ENCODE measurements at places on chromosomes 2 and 18.
A peak's percentile ranks its signal among the peaks of the same experiment; 100 is the strongest.

DNA sequence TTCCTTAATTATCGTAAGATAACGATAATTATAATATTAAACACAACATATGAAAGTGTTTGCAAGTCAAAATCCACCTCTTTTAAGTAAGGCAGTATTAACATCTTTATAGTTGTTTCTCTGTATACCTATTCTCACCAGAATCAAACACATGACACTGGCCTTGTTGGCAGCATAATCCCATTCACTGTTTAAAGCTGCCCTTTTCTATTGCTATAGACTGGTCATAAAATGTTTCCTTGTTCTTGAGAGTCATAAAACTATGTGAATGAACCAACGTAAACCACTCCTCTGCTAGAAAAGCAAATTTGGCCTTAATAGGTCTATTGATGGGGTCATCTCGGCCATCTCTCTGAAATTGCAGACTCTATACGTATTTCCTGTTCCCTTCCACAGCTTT lies 293.1 kb downstream of the SLC8A1 start:
- DNase-seq = no peak

DNA sequence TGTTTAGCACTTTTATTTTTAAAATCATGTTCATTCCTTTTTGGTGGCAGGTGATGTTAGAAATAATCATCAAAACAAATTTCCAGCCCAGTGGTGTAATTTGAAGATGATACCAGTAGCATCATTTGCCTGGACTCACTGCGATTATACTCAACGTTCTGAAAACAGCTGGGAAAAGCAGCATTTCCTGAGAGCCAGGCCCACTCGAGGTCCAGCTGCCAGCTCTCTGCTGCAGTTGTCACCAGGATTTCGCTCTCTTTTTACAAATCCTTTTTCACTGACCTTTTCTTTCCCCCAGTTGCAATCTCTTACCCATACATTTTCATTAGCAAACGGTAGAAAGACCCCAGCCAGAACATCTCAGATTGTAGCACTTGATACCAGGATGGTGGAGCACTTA lies 110.6 kb upstream of the LYPD1 start:
- no peak for DNase-seq

DNA sequence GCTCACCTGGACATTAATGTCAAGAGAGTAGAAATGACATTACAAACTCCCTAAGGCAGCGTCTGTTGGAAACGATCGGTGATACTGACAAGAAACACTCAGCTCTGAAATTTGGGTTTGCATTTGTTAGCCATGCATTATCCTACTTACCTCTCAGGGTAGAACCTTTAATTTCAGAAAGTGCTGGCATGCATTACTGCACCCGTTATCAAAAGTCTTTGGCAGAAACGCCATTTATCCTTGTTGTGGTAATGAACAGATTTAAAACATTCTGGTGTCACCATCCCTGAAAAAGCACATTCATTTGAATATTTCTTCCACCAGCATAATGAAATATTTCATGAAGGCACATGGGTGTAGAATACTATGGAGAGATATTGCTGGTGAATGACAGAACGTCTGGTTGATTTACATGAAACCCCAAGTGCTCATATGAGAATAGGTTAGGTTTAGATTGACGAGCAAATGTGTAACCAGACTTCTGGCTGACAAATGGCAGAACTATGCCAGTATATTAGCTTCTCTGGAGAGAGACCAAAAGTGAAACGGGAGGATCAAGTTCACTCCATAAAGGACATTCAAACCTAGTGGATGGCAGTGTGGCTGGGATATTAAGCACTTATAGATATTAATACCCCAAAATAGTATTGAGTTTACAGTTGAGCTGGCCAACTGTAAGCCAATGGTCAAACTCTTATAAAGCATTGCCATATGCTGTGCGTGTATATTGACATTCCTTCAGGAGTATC lies 53.5 kb upstream of the ITGB6 start:
- DNase-seq = no peak

- no peak for DNase-seq
Observed at GRCh38 chr18:55732227-55733106, 144.5 kb upstream of the TCF4 start.

- no peak for DNase-seq
Observed at GRCh38 chr18:59867337-59868104, 32.3 kb upstream of the PMAIP1 start.

DNA sequence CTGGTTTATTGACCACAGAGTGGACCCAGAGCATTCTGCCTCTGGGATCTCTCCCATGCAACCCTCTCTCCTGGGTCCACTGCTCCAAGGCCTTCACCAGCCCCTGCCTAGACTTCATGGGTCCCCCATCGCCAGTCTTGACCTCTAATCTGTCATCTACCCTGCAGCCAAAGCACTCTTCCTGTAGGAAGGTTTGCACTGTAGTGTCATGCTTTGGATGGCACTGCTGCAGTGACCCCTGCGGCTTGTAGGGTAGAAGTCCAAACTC lies 41.7 kb downstream of the MYO7B start:
- no peak for DNase-seq

GRCh38 chr2:216222650-216223352 lies 113.7 kb downstream of the XRCC5 start:
- peak; percentile 44 for DNase-seq

DNA sequence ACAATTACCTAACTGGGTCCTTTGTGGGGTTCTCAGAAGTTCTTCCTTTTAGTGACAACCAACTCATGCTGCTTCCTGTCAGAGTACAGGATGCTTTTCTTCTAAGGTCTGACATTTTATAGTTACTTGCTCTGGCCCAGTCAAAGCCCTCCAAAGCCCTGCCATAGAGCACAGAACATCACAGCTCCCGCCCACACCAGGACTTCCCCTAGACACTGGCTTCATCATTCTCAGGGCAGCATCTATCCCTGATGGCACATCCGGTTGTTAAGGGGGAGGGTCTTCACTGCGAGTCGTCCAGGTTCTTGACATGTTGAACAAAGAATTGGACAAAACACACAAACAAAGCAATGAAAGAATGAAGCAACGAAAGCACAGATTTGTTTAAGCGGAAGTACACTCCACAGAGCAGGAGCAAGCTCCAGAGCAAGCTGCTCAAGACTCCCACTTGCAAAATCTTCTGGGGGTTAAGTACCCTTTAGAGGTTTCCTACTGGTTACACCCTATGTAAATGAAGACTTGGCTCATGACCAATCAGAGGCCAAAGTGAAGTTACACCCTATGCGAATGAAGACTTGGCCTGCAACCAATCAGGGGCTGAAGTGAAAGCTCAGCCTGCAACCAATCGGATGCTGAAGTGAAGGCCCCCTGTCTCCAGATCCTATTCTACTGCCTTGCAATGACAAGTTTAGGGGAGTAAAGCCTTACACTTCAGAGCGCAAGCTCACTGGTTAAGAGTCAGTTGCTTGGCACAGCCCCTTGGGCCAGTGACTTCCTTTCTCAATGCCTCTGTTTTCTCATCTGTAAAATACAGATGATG lies 79.0 kb downstream of the HDAC4 start:
- DNase-seq = no peak

- peak; percentile 72 for DNase-seq
Observed at GRCh38 chr2:230794497-230794896, 70.2 kb upstream of the ITM2C start.

DNA sequence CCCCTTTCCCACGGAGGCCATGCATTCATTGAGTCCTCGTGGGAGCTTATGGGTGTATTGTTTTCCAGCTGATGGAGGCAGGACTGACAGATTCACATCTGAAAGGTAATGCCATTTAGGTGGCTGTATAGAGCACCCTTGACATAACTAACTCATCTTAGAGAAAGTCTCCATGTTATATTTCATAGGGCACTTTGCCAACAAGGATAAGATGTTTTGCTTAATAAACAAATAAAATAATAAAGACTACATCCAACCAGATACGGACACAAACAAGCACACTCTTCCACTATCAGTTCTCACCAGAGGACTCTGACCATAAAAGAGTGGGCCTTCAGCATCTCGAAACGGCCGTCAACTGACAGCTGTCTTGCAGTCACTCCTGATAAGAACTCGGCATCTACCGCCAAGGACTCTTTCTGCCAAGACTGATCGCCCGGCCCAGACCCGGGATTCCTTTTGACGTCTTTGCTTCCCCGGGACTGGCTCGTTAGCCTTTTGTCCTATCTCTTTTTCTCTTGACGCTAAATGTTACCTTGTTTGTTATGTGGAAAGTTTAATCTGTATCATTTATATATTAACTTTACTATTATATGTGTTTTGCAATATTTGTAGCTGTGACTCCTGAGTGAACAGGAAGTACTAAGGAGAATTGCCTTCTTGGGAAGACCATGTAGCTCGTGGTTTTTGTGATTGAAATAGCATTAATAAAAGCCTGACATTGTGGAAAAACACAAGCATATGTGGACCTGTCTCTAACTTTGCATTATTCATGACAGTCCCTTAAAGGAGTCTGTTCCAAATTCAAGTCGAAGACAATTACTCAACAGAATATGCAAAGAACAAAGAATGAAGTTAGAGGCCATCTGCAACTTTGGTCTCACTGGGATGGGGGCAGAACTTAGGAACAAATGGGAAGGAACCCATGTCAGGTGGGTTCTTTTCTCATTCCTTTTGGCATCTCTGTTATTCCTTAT lies 195.1 kb downstream of the LPIN1 start:
- no peak for DNase-seq

DNA sequence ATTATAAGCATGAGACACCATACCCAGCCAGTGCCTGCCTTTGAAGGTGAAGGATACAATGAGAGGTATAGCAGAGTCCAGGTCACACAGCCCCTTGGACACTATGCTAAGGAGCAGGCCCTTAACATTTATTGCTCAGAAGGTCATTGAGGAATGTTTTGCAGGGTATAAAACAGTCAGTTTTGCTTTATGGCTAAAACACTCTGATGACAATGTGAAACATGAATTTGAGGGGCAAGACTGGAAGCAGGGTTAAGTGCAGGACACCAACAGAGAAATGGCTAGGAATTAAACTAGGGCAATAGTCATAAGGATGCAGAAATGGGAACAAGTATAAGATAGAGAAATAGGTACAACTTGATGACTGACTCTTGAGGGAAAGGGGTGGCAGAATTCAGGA lies 141.1 kb downstream of the METTL4 start:
- no peak for DNase-seq

- DNase-seq = no peak
Observed at GRCh38 chr18:10145546-10145945, 231.7 kb downstream of the VAPA start.

- no peak for DNase-seq
Observed at GRCh38 chr18:39058386-39059000, 1492.9 kb upstream of the CELF4 start.

GRCh38 chr18:74244554-74244953 lies 47.2 kb downstream of the CYB5A start:
- no peak for DNase-seq

GRCh38 chr2:29687121-29687520 lies 234.3 kb downstream of the ALK start:
- no peak for DNase-seq

DNA sequence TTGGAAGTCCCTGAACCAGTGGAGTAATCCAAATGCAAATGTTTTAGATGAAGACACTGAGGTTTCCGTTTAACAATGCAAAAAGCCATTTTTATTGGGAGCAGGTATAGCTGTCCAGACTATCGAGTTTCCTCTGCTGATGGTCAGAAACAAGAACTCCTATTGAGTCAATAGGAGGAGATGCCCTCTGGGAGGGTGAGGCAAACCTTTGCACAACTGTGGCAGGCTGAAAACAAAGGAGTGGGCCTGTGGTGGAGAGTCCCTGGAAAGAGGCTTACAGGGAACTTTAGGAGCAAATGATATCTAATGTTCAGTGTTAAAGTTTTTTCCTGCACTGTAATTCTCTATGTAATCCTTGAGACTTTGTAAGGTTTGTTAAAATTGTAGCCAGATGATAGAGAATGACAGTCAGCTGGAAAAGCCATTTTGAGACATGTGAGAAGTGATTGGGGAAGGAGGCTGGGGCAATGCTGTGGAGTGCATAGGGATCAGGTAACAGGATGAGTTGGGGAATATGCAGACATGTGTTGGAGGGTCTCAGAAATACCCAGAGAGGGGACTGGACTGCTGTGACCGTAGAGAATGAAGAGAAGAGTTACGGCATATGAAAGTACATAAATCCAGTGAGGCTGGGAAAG lies 15.1 kb upstream of the EML4 start:
- DNase-seq = no peak

- no peak for DNase-seq
Observed at GRCh38 chr18:9029131-9029530, 73.4 kb upstream of the NDUFV2 start.

DNA sequence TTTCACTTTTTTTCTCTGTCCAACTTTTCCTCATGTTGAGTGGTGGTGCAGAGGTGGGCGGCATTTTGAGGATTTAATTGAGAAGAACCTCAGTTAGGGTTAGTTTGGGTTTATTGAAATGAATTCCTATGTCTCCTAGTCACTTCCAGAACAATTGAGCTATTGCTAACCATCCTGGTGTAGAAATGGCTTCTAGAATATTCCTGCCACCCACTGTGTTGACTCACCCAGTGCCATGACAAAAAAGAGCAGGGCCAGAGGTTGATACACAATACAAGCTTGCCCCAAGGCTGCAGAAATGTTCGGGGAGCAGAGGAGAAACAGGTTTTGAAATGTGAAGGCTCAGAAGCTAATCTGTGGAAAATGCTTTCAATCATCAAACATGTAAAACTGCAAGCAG lies 167.1 kb upstream of the TRIB2 start:
- DNase-seq = peak; percentile 15

- DNase-seq = no peak
Observed at GRCh38 chr2:133413863-133414262, 154.4 kb downstream of the NCKAP5 start.

- DNase-seq = no peak
Observed at GRCh38 chr2:240353944-240354343, 81.5 kb upstream of the GPC1 start.

GRCh38 chr2:177489719-177490301 lies 97.2 kb downstream of the AGPS start:
- DNase-seq = peak; percentile 11

- DNase-seq = no peak
Observed at GRCh38 chr2:8455236-8456150, 226.4 kb upstream of the ID2 start.

DNA sequence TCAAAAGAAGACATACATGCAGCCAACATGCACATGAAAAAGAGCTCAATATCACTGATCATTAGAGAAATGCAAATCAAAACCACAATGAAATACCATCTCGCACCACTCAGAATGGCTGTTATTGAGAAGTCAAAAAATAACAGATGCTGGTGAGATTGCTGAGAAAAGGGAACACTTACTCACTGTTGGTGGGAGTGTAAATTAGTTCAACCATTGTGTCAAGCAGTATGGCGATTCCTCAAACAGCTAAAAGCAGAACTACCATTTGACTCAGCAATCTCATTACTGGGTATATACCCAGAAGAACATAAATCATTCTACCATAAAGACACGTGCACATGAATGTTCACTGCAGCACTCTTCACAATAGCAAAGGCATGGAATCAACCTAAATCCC lies 95.5 kb upstream of the XIRP2 start:
- peak; percentile 1 for DNase-seq
